ENCODE measurements at places on chromosomes 5 and 9.
A peak's percentile ranks its signal among the peaks of the same experiment; 100 is the strongest.

GRCh38 chr9:87664153-87665060 is 61.5 kb upstream of the CTSL start:
- DNase-seq: no peak

DNA sequence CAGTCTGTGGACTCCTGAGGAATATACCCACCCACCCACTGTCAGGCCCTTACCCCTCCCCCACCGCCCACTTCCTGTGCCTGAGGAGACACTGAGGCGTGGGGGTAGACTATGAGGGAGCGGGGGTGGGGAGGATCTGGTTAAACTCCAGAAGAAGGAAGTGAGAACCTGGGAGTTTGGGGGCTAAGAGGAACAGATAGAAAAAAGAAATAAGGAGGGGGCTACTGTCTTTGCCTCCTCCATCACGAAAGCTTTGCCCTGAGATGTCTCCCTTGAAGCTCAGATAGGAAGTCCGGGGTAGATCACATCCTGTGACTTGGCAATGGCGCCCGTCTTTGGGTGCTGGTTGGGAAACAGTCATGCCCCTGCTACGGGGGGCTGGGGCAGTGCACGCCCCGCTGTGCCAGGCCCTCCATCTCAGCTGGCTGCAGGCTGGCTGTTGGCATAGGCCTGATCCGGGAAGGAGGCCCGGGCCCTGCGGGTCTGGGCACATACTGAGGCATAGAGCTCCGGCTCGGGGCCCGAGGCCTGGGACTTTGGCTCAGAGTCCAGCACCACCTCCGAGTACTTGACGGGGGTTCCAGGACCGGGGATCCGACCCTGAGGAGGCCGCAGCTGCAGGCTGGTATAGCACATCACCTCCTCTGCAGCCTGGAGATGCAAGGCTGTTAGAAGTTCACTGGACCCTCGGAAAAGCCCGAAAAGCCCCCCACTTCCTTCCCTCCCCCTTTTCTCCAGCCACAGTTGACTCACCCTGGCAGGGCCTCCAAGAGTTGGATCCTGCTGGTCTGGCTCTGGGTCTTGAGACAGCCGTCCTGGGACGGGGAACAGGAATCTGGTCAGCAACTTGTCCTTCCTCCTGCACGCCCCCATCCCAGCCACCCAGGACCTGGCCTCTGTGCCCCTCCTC is 1.0 kb downstream of the SIT1 start:
- DNase-seq: peak; percentile 5

- no peak for DNase-seq
Measured at GRCh38 chr5:82445726-82446335, 167.7 kb upstream of the RPS23 start.

DNA sequence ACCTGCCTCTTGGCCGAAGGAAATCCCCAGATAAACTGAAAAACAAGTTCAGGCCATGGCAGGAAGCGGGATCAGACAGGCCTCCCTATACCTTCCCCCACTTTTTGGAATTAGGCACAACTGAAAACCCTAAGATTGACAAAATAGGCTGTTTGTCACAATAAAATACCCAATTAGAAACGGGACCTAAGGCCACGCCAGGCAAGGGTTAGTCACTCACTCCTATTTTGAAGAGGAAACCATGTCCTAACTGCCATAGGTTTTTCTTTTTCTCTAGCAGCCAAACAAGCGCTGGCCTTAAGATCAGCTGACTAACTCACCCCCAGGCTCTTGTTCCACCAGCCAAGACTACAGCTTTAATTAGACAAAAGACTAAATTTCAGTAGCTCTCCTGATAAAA is 11.9 kb downstream of the FBP2 start:
- no peak for DNase-seq

DNA sequence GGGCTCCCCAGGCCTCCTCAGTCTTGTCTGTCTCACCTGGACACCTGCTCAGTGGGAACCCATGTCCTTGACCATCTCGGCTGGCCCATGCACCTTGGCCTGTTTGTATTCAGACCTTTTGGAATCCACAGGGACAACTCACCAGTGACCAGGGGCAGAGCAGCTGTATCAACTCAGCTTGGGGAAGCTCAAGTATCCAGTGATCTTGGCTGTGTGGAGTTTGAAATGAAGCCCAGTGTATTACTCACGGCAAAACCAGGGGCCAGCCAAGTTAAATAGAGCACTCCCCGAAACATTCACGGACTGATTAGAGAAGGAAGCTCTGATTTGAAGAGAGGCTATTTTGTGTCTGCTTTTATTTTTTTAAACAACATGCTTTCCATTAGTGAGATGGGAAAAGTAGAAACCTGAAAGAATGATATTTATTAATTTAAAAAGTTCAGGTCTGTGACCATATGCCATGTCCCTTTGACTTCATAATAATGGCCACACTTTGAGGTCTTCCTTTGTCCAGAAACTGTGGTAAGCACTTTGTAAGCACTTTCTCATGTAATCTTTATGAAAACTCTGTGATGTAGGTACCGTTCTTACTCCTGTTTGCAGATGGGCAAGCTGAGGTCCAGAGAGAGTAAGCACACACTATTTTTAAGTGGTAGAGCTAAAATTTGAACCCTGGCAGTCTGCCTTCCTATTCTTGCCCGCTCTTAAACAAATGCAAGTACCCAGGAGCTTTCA is 656.5 kb downstream of the BNC2 start:
- no peak for DNase-seq

GRCh38 chr9:38145526-38146053 is 76.6 kb upstream of the SHB start:
- DNase-seq: no peak

DNA sequence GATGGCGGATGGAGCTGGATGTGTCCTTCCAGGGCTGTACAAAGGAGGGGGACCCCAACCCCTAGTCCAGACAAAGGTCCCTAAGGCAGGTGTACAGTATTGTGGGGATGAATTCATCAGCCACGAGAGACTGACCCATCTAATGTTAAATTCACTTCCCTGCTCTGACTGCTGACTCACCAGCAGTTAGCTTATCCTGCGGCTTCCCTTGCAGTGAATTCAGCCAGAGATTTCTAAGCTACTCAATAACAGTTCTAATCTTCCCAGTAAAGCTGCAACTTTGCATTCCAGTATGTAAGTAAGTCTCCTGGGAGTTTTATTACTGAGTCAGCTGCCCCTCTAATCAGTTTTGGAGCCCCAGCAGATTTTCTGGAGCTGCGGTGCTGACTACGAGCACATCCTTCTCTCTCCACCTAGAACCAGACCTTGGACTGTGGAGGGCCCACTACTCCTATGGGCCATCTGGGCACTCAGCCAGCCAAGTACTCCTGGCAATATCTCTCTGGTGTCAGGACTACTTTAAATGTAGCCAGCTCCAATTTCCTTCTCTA is 16.1 kb downstream of the B4GALT1 start:
- no peak for DNase-seq

GRCh38 chr5:135386096-135386495 is 12.9 kb downstream of the MACROH2A1 start:
- no peak for DNase-seq

DNA sequence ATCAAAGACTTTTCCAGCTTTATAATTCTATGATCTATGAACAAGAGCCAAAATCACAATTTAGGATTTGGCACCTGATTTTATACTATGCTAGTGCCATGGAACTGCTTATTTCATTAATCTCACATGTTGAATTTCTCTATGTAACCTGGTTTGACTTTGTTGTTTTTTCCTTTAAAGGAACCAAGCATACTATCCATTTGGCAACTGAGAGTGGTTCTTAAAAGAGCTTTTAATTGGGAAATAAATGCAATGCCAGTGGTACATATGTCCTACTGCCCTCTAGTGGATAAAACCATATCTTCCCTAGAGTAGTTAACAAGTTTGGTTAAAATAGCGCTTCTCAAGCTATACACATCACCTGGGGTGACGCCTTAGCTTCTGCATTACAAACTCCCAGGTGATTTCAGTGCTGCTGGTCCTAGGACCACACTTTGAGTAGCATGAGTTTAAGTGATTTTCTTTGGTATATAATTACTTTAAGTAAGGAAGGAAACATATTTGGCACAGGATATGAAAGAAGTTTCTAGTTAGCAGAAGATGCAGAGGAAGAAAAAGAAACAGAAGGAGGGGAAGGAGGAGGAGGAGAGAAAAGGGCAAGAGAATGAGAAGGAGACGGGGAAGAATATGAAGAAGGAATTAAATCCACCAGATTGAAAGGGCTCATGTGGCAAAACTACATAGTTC is 56.8 kb downstream of the FGF10 start:
- DNase-seq: no peak

- DNase-seq: no peak
Measured at GRCh38 chr9:134275375-134275774, 50.9 kb upstream of the RXRA start.

DNA sequence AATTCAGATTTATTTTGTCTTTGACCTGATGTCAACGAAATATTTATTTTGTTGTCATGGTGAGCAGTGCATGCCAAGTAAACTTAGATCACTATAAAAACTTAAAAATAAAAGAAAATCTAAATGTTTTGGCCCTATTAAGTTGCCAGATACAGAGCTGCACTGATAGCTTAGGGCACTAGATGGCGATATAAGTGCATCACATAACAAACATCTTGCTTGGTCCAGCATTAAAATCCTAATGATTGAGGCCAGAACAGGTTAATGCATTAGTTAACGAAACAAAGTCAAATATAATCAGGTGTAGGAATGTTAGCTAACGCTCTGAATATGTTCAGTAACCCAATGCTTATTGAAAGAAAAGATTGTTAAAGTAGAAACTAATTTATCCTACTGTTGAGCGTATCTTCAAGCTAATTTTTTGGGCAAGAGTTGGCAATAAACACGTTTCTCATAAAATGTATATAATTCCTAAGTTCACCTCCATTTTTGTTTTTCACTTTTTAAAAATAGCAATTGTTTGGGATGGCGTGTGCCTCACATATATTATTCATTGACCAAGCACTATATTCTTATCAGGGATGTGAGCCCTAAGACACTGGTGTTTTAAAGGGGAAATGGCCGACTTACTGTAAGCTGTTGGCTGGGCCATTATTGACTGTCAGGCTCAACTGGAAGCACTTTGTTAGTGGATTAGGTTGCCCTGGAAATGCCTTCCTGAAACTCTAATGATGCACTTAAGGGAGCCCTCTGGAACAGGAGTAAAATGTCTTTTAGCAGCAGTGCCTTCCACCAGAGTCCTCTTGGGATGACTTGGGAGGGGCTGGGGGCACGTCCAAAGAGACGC is 33.3 kb downstream of the KCTD16 start:
- no peak for DNase-seq

DNA sequence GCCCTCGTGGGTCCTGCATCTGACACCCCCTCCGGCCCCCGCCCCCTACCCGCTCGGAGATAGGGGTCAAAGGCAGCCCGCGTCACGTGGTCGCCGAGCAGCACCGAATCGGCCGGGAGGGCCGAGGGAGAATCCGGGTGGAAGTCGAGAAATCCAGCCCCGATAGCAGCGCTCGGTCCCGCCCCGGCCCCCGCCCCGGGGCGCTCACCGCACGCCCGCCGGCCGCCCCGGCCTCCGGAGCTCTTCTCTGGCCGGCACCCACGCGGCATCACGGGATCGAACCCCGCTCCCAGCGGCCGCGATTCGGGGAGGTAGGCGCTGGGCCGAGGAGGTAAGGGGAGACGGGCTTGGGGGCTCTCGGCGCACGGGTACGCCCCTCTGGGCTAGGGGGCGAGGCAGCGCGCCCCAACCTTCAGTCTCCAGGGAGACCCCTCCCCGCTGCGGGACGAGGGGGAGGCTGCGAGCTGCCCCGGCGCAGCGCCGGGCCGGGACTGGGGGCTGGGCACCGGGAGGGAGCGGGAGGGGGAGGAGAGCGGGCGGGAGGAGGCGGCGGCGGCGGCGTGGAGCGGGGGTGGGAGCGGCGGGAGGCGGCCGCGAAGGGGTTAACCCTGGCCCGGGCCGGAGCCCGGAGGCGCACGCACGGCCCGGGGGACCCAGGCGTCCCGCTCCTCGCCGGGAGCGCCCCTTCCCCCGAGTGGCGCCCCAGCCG is 22.1 kb upstream of the NDST1 start:
- DNase-seq: peak; percentile 70

- no peak for DNase-seq
Measured at GRCh38 chr9:88173378-88173999, 35.2 kb upstream of the SPATA31C2 start.

GRCh38 chr9:127182901-127183746 is 60.7 kb upstream of the ANGPTL2 start:
- no peak for DNase-seq

Data from D721Med (cell line).